ENCODE measurements at places on chromosomes 5 and 9.

DNA sequence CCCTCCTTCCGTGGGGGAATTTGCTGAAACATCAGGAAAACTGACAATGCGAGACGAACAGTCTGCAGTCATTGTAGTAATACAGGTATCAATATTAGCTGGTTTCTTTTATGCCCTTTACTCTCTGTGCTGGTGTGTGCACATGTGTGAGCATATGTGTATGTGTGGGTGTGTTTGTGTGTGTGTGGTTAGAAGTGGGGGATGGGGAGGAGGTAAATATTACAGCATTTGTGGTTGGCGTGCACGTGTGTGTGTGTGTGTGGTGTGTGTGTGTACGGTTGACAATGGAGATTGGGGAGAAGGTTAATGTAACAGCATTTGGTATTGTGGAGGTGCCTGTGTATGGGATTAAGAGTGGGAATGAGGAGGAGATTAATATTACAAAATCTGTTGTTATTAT is 219.4 kb downstream of the ADGRV1 start:
- no peak for DNase-seq

DNA sequence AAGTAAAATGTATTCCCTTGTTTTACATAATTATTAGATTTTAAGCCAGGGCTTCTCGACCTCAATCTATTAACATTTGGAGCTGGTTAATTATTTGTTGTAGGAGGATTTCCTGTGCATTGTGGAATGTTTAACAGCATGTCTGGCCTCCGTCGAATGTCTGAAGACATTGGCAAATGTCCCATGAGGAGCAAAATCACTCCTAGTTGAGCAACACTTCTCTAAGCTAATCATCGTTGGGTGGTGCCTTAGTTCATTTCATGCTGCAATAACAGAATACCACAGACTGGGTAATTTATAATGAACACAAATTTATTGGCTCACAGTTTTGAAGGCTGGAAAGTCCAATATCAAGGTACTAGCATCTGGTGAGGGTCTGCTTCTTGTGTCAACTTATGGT is 13.4 kb upstream of the VPS13A start:
- DNase-seq = no peak

DNA sequence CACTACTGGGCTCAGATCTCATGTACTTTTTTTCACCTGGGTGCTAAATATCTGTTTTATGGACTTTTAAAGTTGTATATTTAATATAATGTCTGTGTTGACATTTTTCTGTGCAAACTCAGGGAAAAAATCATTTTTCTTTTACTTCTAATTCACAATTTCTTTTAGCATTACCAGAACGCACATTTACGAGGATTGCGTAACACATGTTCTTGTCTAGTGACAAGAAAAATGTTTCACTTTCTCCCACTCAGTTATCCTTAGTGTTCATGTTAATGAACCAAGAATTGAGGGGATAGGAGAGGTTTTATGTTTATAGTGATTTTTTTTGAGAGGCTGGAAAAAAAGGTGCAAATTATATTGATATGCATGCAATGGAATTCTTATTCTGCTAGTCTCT is 86.3 kb upstream of the PJA2 start:
- DNase-seq = no peak

DNA sequence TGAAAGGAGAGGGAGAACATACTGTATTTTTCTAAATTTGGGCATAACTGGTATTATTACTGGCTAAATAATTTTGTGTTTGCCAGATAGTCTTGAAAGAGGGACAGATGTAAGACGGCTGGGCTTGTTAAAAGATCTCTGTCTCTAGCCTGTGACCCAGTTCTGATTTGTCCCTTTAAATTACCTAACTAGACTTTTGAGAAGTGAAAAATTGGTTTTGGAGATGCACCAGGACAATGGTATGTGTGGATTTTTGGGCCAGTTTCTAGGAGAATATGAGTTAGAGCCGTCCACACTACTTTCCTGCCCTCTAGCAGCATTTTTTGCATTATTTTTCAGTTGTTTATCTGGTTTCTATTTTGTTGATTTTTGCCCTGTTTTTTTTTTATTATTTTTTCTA is 33.5 kb downstream of the LNPEP start:
- no peak for DNase-seq

DNA sequence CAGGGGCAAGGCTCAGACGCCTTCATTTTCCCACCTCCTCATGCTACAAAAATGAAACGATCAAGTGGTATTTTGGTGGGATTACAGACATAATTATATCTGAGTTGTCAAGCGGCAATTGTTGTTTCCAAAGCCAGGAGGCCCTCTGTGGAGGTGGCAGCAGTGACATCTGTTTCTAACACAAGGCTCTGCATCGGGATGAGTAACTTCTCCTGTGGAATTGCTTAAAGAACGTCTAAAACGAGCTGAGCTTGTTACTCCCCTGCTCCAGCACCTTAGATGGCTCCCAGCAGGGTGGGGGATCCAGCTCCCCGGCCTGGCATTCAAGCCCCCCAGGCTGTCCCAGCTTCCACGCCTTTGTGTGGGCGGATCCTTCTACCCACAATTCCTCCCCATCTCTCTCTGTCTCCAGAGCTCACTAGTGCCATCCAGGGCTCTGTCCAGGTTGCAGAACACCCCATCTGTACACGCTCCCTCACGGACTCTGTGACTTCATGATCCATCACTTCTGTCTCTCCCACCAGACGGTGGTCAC is 36.8 kb downstream of the DAB2IP start:
- no peak for DNase-seq

- DNase-seq = peak; percentile 82
Observed at GRCh38 chr9:79610791-79611614, 39.2 kb downstream of the TLE4 start.

DNA sequence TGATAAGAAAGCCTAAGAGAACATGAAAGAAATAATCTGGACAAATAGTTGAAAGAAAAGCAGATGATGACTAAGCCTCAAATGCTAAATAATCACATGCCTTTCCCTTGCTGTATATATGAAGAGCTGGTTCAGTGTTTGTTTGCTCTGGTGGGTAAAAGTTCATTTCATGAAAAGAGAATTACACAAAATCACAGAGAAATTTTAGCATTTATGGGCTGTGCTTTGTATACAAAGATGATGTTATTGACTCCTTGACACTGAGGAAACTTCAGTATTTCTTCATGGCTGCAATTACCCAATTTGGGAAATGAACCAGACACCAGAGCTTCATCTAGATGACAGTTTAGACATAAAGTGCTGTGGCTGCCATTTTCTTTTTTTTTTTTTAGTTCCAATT is 527.2 kb downstream of the NR2F1-AS1 start:
- DNase-seq = no peak

- DNase-seq = no peak
Observed at GRCh38 chr9:112002847-112003457, 106.3 kb downstream of the UGCG start.

GRCh38 chr5:160802592-160802991 is 49.4 kb downstream of the ATP10B start:
- peak; percentile 72 for DNase-seq

DNA sequence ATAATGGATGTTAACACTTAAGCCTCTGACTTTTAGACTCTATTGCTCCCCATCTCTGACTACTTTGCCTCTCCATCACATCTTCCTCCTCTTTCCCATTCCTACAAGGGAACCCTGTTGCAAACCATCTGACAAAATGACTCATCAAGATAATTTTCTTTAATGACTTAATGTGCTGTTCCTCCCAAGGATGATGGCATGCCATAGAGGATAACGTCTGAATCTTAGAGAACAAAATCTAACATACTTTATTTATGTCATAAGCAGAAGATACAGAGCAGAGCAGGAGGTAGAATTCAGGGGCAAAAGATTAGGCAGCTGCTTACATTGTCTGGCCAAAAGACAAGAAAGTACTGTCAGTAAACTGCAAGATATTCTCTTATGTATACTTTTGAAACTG is 76.8 kb downstream of the FGF10 start:
- DNase-seq = no peak

GRCh38 chr5:44769200-44769876 is 39.4 kb upstream of the MRPS30 start:
- no peak for DNase-seq

- DNase-seq = no peak
Observed at GRCh38 chr5:109779036-109779735, 89.5 kb downstream of the MAN2A1 start.

DNA sequence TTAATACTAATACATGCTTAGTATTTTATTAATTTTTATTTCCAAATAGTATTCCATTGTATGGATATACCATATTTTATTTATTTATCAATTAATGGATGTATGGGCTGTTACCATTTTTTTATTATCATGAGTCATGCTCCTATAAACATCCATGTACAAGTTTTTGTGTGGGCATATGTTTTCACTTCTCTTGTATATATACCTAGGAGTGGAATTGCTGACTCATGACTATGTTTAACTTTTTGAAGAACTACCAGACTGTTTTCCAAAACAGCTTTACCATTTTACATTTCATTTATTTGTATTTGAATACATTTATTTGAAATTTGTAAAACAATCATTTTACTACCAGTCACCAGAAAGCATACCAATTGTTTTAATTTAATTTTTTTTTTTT is 14.1 kb upstream of the LRRC19 start:
- DNase-seq = no peak

- DNase-seq = no peak
Observed at GRCh38 chr9:33249983-33250382, 10.0 kb downstream of the SPINK4 start.

GRCh38 chr5:164909673-164910072 is 1404.3 kb downstream of the MAT2B start:
- no peak for DNase-seq

DNA sequence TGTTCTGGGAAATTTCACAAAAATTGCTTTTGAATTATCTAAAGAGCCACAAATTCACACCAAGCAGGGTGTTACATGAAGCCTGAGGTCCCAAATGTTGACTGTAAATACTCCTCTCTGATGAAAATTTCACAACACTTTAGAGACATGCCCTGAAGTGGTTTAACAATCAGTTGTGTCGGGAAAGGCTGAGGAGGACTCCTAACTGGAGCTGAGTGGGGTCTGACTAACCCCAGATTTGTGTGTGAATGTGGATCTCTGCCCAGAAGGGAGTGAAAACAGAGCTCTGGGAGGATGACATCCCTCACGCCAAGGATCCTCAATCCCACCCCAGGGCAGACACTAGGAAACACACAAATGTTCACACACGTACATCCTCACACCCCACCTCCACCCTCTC is 31.1 kb upstream of the GRXCR2 start:
- no peak for DNase-seq

DNA sequence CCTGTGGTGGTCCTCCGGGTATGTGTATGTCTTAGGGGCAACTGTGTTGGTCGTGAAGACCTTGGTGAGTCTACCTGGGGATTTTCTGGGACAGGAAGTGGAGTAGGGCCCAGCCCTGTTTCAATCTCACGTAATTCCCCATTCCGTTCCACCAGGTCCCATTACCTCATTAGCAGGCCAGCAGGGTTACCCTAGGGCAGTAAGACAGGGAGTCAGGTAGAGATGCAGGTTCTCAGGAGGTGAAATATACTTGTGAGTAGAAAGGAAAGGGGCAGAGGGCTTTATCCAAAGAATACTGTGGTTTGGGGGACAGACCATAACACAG is 56.5 kb downstream of the MACROH2A1 start:
- DNase-seq = no peak

GRCh38 chr5:131997026-131997726 is 14.3 kb downstream of the ACSL6 start:
- DNase-seq = no peak

- DNase-seq = no peak
Observed at GRCh38 chr5:156927545-156927944, 35.5 kb downstream of the TIMD4 start.

DNA sequence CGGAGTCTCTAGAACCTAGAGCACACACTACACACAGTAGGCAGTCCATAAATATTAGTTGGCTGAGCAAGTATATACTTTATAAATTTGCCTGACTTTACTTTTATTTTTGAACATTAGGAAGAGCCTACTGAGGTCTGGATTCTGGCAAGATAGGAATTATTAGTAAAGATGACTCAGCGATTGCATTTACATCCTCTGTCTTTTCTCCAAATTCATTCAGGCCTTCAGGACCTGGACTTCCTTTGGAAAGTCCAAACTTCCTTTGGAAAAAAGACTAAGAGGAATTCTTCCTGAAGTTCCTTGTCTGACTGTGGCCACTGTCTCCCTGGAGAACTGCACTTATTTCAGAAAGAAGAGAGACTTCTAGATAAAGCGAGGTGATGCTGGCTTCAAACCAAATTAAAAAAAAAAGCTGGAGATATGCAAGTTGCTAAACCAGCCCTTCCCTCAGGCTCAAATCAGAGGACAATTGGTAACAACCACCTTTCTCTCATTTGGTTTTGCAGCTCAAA is 251.3 kb downstream of the GAS1 start:
- no peak for DNase-seq

DNA sequence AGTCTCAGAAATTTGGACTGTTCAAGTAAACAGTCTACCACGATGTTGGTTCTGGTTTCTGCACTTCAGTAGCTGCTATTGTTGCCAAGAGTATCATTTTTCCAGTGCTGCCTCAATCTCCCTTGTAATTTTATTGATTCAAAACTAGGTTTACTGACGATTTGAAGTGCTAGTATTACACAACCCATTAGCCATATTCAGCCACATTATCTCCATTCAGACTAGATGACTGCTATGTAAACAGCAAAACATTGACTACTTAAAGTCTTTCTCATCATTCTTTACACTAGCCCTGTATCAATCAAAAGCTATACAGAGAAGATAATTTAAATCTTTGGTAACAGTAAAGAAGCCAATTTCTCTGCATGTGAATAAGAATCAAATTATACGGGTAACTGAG is 102.0 kb upstream of the TSLP start:
- no peak for DNase-seq

DNA sequence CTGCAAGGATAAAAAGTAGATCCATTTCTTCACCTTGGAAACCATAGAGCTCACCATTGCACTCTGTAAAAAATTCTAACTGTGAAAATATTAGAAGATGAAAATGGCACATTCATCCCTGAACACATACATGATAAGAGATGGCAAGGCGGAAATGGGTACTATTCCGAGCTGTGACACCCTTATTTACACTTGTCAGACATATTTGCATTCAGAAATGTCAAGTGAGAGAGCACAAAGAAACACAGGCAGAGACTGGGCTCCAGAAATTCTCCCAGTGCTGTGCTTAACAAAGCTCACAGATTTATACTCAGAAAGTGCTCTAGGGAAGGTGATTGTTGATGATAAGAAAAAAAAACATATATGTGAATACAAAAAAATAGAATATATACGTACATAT is 170.3 kb upstream of the PUM3 start:
- DNase-seq = no peak

GRCh38 chr5:159041444-159042198 is 58.1 kb downstream of the EBF1 start:
- DNase-seq = no peak

GRCh38 chr9:75027187-75028107 is 646 bp downstream of the CARNMT1 start:
- DNase-seq = peak; percentile 46

DNA sequence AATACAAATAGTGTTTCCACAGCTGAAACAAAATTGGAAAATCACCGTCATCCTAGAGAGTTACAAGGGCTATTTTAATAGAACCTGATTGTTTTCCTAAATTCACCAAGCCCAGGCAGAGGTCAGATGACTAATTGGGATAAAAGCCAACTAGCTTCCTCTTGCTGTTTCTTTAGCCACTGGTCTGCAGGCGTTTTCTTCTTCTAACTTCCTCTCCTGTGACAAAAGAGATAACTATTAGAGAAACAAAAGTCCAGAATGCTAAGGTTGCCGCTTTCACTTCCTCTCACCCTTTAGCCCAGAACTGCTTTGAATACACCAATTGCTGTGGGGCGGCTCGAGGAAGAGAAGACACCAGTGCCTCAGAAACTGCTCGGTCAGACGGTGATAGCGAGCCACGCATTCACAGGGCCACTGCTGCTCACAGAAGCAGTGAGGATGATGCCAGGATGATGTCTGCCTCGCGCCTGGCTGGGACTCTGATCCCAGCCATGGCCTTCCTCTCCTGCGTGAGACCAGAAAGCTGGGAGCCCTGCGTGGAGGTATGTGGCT is at the start of gene TLR4:
Gene TLR4 (plus strand): TSS at position 380 of the 552 bp plus-strand sequence. CDS start 70 bp downstream, at position 450.
- DNase-seq = peak; percentile 96
